ENCODE measurements at places on chromosomes 12 and 14.
A peak's percentile ranks its signal among the peaks of the same experiment; 100 is the strongest.

DNA sequence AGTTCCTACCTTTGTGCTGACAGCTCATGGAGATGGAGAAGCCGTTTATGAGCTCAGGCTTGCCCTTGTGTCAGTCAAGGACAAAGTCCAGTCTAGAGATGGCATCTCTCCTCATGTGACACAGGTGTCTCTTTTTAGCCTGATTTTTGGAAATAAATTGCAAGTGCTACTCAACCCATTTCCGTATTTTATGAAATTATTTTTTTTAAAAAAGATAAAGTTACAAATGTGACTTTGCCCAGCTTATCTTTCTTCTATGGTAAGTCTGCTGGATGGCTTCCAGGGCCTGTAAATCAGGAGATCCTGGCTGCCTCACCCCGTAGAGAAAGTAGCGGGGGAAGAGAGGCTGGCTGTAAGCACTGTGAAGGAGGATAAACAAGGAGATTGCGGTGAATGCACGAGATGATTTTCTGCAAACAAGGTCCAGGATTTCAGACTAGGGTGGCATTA lies 169.7 kb downstream of the MYRFL start:
- no peak for DNase-seq

GRCh38 chr12:49294086-49294803 lies 702 bp upstream of the PRPH start:
- DNase-seq = no peak

DNA sequence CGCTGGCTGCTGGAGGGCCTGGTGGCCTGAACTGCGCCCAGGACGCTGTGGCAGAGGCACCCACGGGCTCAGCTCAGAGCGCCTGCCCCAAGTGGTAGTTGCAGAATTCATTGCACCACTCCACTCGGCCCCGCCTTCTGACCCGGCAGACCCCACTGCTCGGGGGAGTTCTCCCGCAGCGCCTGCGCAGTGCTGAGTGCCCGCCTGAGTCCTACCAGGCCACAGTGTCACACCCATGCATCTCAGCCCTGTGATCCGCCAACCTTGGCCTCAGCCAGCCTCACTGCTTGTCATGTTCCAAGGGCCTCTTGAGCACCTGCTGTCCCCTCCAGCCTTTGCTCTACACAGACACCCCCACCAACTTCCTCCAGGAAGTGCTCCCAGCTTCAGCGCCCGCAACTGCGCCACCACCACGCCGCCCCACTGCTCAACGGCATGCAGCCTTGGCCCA lies 12.2 kb downstream of the DEGS2 start:
- DNase-seq = no peak

- DNase-seq = peak; percentile 74
These were observed 1011.8 kb downstream of the TMEM121 start for GRCh38 chr14:106538201-106538600.

- no peak for DNase-seq
These were observed 116.7 kb upstream of the EGLN3 start for GRCh38 chr14:34067587-34067986.

DNA sequence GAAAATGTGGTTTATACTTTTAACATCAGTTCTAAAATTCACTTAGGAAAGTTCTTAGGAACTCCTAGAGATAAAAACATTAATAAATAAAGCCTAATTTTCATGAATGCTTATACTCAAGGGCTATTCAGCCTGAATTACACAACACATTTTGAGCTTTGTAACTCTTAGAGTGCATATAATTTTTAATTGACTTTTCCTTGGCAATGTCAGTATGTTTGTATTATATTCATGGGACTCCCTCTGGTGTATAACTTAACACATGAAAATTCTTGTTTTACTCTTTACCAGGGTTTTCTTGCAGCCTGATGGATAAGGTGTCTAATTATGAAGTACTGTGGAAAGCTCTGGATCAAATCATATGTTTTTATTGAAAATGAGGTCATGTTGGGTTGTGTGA lies 150.6 kb upstream of the HMGA2 start:
- DNase-seq = no peak

DNA sequence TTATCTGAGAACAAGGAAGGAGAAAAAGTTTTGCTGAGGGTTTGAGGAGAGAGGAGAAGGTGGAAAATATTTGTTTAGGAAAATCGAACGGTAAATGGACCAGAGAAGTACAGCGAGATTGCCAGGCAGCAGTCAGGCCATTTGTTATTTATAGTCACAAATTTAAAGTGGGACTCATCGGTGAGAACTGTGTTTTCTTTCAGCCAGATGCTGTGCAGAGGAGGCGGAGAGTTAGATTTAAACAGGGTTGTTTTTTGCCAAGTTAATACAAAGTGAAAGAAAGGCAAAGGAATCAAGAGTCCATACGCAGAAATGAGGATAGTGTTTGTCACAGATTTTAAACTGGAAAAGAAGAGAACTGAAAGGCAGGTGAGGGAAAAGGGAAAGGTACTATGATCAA lies 200.6 kb upstream of the CNOT2 start:
- no peak for DNase-seq

DNA sequence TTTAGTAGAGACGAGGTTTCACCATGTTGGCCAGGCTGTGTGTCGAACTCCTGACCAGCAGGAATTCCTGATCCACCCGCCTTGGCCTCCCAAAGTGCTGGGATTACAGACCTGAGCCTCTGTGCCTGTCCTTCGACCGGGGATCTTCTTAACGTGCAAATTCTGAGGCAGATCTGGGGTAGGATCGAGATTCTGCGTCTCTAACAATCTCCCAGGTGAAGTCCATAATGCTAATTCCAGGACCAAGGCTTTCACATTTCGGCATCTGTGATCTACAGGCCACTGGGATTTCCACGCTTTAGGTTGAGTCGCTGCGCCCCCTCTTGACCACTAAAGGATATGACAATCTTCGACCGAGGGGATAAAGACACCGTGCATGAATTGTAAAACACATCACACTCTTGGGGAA lies 24.8 kb downstream of the FOS start:
- peak; percentile 83 for DNase-seq

- no peak for DNase-seq
These were observed 342.2 kb upstream of the SFSWAP start for GRCh38 chr12:131368668-131369071.

DNA sequence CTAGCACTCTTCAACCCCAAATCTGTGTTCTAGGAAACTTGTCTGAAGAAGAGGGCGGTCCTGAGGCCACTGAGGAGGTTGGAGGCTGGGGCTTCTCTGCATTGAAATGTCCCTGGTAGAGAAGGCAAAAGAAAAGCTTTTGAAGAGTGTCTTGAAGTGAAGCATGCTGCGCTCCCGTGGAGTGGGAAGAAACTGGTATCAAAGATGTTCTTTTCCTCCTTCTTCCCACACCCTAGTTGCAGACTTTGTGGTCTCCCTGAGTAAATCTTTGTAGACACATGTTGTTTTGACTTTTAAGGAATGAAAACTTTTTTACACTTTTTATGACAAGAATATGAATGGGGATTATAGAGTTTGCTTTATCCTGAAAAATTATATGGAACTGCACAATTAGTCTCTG lies 59.0 kb upstream of the ANP32D start:
- DNase-seq = no peak

- no peak for DNase-seq
These were observed 81.2 kb upstream of the ATF7IP start for GRCh38 chr12:14284184-14284722.

DNA sequence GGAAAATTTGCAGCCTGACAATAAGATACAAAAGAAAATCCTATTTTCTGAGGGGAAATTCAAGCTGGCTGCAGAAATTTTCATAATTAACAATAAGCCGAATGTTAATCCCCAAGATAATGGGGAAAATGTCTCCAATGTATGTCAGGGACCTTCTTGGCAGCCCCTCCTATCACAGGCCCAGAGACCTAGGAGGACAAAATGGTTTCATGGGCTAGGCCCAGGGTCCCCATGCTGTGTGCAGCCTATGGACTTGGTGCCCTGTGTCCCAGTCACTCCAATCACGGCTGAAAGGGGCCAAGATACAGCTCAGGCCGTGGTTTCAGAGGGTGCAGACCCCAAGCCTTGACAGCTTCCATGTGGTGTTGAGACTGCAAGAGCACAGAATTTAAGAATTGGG lies 11.2 kb downstream of the C12orf50 start:
- no peak for DNase-seq

- DNase-seq = no peak
These were observed 10.9 kb downstream of the LRTM2 start for GRCh38 chr12:1830981-1831963.

DNA sequence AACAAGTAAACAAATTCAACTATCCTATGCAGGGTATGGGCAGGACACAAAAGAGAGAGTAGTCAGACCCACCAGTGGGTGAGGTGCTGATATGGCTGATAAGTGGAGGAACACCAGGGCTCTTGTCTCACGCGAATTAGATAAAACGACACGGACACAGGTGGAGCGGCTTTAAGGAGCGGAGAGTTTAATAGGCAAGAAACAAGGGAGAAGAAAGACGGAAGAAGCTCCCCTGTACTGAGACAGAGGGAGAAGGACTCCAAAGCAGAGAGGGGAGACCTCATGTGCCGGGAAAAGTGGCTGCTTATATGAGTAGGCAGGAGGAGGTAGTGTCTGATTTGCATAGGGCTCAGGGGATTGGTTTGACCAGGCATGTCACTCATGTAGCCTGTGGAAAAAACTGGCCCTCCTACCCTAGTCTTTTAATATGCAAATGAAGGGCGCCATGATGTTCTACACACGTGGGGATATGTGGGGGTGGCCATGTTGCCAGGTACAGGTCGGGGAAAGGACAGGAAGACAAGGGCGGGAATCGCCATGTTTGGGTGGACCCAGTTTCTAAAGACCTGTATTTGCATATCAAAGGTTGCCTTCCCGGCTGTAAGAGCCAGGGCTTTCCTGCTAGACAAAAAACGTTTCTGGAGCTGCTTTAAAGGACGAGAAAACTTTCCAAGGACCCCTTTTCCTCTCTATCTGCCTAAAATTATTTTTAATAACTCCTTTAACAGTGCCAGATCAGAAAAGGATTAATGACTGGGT lies 28.8 kb downstream of the RPGRIP1 start:
- DNase-seq = peak; percentile 58

GRCh38 chr12:1479645-1480044 lies 114.7 kb downstream of the FBXL14 start:
- no peak for DNase-seq

GRCh38 chr14:74292061-74292460 lies 10.7 kb downstream of the ABCD4 start:
- no peak for DNase-seq

- DNase-seq = no peak
These were observed 76.0 kb downstream of the WDR20 start for GRCh38 chr14:102215576-102216250.

DNA sequence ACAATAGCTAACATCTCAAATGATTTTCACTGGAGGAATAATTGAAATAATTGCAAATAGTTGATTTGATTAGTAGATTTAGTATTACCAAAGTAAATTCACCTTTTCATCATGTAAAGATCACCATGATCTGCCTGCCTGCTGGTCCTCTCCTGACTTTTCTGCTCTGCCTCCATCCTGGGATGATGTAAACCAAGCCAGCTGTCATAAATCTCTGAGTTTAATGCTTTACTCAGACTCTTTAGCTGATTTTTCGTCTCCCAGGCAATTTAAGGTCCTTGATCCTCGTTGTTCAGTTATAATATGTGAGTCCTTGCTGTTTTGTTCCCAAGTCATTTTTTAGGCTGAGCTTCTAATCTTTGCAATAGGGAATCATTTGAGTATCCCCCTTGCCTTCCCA lies 138.0 kb downstream of the ANO4 start:
- no peak for DNase-seq

DNA sequence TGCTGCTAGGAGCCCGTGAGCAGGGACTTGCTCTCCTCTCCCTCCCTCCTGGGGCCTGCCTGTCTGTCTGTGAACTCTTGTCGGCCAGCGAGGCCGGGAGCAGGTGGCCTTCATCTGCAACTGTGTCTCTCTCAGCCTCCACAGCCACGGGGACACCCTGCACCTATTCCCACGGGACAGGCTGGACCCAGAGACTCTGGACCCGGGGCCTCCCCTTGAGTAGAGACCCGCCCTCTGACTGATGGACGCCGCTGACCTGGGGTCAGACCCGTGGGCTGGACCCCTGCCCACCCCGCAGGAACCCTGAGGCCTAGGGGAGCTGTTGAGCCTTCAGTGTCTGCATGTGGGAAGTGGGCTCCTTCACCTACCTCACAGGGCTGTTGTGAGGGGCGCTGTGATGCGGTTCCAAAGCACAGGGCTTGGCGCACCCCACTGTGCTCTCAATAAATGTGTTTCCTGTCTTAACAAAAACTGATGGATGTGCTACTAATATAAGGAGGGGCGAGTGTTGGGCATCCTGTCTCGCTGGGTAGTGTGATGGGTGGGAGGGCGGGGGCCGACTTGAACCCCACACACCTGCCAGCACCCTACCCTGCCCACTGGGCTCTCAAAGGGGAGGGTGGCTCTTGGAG lies 34.8 kb downstream of the MEG3 start:
- DNase-seq = no peak

DNA sequence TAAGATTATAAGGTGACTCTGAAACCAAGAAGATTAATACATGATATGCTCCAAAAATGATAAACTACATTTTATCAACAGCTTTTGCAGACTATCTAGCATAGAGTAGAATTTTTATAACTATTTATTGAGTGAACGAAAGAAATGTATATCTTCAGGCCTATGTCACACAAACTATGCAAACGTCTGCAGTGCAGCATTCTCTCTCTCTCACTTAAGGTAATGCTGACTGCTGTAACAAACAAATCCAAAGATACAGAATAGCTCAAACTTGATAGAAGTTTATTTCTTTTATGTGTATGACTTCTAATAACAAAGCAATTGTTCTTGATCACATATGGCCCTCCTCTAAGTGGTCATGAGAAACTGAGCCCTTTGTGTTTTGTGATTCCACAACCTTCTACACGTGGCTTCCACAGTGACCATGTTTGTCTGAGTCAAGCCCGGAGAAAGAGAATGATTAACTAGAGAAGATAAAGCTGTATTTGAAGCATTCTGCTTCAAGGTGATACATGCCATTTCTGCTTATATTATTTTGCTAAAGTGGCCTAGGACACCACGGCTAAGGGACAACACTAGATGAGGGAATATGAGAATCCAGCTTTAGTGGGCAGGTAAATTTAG lies 1352.7 kb upstream of the TMEM132C start:
- DNase-seq = no peak

DNA sequence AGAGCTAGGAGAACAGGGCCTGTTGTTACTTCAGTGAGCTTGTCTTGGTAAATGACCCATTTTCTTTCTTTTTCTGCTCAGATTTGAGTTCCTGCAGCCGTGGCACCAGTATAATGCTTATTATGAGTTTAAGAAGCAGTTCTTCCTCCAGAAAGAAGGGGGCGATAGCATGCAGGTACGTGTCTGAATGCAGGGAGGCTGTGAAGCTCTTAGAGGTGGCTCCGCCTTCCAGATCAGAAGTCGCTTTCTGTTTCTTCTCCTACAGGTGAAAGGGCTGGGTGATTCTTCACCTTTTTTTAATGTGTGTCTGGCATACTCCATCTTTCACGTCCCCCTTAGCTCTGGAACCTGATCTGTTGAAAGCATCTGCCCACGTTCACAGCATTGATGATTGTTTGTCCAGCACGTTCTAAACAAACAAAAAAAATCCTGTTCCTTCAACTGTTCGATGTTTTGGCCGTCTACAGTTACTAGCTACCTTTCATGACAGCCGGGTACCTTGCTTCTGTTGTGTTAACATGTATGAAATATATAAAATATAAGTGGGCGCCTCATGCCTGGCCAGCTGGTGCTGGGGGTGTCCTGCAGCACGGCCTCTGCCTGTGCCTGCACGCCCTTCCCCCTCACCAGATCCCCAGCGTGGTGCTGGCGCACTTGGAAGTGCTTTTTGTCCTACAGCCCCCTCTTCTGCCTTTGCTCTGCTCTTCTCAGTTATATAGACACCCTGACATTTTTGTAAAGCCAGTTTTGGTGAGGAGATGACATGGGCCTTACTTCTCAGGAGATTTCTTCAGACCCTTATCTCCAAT lies 44.6 kb downstream of the SFSWAP start:
- DNase-seq = peak; percentile 30
